ENCODE measurements at places on chromosomes 1 and 21.

- no peak for DNase-seq
Observed at GRCh38 chr1:67348586-67349252, 41.0 kb downstream of the IL12RB2 start.

DNA sequence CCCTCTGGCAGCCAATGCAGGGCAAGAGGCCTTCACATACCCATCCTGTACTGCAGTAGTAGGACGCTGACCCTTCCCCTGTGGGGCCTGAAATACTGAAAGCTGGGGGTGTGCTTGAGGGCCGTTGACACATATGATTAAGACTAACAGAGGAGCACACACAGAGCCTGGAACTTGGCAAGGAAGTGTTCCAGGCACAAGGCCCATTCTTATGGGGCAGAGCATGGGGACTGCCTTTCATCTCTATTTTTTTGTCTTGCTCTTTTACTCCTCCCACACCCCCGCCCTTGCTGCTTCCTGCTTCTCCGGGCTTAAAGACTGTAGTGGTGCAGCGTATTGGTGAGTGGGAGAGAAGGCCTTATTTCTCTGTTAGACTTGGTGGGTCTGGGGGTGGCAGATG, 137.4 kb downstream of the BACH1 start:
- DNase-seq = no peak

DNA sequence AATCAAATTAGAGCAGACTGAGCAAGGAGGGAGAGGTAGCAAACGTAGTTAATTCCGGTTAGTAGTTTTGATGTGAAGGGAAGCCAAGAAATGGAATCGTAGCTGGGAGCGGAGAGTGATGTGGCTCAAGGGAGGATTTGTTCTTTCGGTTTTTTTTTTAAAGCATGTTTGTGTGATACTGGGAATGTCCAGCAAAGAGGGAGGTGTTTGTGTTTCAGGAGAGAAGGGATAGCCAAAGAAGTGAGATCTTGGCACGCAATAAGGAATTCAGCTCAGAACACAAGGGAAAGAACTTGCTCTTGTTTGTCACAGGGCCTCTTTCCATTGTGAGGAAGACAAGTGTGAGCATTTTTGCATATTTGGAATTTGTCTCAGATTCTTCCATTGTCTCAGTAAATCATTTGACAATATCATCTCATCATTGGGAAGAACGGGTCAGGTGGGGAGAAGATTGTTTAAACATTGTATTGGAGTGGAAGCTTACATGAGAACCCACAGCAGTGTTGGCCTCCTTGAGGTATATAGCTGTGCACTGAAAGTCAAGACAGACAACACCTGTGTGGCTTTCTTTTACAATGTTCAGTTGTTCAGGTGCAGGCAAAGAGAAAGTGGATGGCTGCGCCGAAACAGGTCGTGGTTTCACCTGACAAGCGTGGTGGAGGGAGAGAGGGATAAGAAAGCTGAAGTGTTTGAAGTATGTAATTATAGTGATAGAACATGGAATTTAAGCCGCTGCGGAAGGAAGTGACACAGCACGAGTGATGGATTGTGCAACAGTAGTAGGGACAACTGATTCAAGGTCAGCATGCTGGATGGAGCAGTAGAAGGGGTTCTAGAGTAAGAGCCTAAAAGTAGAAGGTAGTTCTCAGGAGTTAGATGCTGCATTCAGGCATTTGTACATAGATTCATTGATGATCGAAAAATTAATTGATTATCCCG, 25.4 kb downstream of the FMN2 start:
- no peak for DNase-seq

- peak; percentile 33 for DNase-seq
Observed at GRCh38 chr1:119080586-119080985, 59.9 kb downstream of the WARS2 start.

DNA sequence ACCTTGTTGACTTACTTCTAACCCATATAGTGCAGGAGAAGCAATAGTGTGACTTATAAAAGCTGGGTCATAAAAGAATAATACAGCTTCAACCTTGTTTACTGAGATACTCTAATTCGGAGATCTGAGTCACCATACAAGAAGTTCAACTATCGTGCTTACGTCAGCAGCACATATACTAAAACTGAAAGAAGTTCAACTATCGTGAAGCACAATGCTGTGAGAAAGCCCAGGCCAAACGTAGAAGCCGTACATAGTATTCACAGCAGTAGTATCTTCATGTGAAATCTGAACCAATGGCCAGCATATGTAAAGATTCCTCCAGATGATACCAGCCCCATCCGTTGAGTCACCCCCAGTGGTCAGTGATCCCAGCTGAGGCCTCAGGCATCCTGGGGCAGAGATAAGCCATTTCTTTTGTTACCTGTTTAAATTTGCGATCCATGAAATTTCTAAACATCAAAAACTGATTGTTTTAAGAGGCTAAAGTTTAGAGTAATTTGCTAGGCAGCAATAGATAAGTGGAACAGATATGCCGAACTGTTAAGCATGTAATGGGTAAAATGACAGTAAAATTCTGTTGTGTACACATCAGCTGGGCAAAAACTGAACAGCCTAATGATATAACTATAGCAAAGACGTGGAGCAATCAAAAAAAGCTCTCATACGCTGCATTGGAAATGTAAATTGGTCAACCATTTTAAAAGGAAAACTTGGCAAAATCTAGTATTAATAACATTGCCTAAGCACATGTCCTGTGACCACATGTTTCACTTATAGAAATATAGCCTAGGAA, 53.9 kb upstream of the SAMD13 start:
- DNase-seq = peak; percentile 54

GRCh38 chr21:41112740-41113692, 54.9 kb upstream of the BACE2 start:
- DNase-seq = peak; percentile 49

- DNase-seq = no peak
Observed at GRCh38 chr21:15311510-15311909, 246.7 kb upstream of the NRIP1 start.

GRCh38 chr21:35342440-35342839, 293.3 kb upstream of the RUNX1 start:
- no peak for DNase-seq

DNA sequence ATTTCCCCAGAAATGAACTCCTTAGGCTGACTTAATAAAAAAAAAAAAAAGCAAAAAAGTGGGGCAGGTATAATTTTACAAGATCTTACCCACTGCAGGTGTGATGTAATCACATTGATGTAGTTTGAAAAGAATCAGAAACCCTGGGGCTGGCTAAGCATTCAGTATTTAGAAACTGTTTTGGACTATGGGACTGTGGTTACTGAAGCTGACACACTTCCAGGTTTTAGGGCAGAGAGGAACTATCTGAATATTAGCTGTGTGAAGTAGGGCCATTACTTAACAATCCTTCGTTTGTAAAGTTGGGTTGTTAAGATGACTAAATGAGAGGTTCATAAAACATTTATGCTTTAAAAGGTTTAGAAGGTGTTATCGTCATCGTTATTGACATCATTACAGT, 165.3 kb downstream of the FASLG start:
- no peak for DNase-seq

DNA sequence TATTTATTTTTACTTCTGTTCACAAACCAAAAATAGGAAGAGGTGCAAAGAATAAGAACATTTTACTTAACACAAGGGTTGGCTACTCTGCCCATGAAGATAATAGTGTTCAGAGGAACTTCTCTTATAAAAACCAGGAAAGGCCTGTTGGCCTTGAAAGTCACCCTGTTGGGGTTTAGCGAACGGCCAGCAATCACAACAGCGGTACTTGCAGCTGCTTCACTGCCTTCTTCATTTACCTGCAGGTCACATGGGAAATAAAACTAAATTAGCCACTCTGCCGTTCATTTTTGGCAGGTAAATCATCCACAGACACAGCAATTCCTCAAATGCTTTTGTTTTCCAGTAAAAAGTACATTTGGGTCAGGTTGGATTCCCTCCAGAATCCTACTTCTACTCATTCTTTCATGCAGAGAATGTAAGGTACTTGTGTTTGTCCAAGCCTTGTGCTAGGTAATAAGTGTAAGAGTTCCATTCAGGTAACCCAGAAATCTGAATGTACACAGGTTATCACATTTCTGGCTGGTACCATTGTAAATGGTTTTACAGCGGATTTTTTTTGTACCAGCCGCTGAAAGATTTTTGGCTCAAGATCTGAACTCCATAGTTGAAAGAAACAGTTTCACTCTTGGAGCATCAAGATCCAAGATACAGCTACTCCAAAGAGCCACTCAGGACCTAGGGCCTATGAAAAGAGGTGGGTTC, 13.1 kb downstream of the SERPINC1 start:
- DNase-seq = no peak

DNA sequence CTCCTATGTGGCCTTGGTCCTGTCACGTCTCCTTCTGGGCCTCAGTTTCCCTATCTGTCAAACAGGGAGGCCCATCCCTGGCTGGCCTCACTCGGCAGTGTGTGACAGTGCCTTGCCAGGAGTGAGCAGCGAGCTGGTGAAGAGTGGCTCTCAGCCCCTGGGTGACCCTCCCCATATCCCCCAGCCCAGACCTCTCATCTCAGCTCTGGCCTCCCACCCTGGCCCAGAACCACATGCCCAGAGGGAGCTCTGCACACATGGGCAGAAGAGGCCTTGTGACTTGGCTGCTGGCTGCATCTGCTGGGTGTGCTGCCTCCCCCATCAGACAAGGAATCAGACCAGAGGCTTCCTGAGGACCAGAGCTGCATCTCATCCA, 19.5 kb upstream of the PADI1 start:
- DNase-seq = no peak

GRCh38 chr1:91757763-91758460, 128.0 kb downstream of the TGFBR3 start:
- DNase-seq = no peak

DNA sequence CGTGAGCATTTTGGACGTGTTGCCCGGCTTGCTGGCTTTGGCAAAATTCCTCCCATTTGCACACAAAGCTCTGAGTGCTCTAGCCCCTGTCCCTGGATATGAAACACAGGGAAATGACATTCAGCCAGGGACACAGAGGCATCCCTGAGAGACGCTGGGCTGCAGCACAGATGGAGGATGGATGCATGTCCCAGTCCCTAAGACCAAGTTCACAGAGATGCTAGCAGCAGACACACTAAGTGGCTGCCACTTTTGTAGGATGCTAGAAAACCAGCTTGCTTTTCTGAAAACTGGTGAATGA, 12.5 kb downstream of the ACTRT2 start:
- DNase-seq = no peak

- DNase-seq = no peak
Observed at GRCh38 chr1:111476761-111477309, 3.1 kb downstream of the C1orf162 start.

DNA sequence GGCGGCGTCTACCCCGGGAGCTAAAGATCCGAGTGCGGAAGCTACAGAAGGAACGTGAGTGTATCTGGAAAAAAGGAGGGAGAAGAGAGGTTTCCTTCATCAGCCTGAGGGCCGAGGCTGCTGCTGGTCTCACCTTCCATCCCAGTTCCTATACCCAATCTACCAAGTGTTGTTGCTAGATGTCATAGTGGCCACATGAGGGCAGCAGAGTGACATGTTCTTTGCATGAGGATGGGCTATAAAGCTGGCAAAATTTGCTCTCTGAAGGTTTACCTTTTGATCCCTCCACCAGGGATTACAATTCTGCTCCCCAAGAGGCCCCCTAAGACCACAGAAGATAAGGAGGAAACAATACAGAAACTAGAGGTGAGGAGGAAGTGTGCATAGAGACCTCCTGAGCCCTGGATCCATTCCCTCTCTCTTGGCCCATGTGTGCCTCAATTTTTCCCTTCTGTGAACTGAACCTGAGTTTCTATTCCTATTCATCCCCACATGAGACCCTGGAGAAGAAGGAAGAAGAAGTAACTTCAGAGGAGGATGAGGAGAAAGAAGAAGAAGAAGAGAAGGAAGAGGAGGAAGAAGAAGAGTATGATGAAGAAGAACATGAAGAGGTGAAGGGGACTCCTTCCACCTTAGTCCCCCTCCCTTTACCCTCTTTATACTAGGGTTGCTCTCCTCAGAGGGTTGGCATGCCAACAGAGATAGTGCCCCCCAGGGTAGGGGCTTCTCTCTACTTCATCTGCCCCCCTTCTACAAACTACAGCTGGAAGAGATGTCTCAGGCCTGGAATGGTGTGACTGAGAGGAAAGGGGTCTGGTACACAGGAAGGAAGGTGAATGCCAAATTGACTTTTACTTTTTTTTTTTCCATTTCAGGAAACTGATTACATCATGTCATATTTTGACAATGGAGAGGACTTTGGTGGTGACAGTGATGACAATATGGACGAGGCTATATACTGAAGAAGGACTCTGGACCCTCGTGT, 13.3 kb downstream of the POLR3GL start:
- no peak for DNase-seq

DNA sequence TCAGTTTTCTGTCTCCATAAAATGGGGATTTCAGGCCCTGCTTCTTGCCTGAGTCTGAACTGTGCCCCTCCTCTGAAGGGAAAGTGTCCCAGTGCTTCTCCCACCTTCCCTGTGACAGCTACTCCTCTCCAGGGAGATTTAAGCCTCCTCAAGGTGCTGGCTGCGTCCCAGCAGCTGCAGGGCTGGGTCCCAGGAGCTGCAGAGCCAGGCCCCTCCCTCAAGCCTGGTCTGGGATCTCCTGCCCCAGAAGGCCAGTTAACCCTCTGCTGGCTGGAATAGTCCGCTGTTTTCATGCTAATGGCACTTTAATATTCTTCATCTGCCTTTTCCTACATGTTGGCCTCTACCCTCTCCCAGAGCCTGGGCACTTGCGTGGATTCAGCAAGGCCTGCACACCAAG, 99.0 kb downstream of the PLXNA2 start:
- no peak for DNase-seq

All from H54 (cell line).